ENCODE measurements at places on chromosomes 12 and 14. TPM values are rescaled to one million over a fixed set of nuclear protein-coding genes. Genes with fewer than 3 reads are reported as not detected.
A peak's percentile ranks its signal among the peaks of the same experiment; 100 is the strongest.

- no peak for DNase-seq
- H3K27me3 ChIP-seq, result peaks cover 4% of the 10 kb centered on the region
- no peak overlapping the region for H3K4me3 ChIP-seq
Observed at GRCh38 chr14:101184104-101184455, 280.6 kb upstream of the RTL1 start.

DNA sequence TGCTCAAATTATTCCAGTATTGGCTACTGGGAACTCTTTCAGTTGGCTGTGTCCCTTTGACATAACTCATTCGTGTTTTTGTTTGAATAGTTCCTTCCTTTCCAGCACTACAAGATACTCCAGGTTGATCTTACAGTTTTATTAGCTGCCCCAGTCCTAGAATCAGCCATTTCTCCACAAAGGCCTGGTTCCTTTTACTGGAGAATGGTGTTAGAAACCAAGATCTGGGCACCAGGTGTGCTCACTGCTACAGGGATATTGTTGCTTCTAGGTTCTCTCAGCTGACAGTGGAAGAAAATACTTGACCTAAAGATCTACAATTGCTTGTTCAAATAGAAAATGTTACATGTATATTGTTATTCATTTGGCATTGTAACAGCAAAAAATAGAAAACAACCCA lies 21.9 kb downstream of the CDK17 start:
- no peak overlapping the region for H3K4me3 ChIP-seq
- no peaks in the 10 kb centered on the region for H3K36me3 ChIP-seq
- no peak overlapping the region for H3K27ac ChIP-seq

DNA sequence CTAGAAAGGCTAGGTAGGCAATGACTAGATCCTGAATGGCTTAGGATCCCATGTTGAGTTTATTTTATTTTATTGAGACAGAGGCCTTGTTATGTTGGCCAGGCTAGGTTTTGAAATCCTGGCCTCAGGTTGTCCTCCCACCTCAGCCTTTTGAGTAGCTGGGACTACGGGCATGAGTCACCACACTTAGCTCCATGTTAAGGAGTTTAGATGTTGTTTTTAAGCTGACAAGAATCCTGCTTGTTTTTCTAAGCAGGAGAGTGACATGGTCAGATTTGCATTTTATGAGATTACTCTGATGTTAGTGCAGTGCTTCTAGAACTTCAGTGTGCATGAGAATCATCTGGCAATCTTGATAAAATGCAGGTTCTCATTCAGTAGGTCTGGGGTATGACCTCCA lies 14.5 kb downstream of the CCDC198 start:
- no peaks in the 10 kb centered on the region for H3K4me1 ChIP-seq
- no peak overlapping the region for H3K4me3 ChIP-seq
- no peak for DNase-seq
- H3K27ac ChIP-seq, result no peak overlapping the region
- no peaks in the 10 kb centered on the region for H3K36me3 ChIP-seq
- no peaks in the 10 kb centered on the region for H3K27me3 ChIP-seq

GRCh38 chr12:66035288-66035966 lies 95.1 kb downstream of the LLPH start:
- H3K4me3 ChIP-seq, result no peak overlapping the region
- H3K27me3 ChIP-seq, result no peaks in the 10 kb centered on the region
- H3K4me1 ChIP-seq, result peaks cover 11% of the 10 kb centered on the region
- no peak for DNase-seq

DNA sequence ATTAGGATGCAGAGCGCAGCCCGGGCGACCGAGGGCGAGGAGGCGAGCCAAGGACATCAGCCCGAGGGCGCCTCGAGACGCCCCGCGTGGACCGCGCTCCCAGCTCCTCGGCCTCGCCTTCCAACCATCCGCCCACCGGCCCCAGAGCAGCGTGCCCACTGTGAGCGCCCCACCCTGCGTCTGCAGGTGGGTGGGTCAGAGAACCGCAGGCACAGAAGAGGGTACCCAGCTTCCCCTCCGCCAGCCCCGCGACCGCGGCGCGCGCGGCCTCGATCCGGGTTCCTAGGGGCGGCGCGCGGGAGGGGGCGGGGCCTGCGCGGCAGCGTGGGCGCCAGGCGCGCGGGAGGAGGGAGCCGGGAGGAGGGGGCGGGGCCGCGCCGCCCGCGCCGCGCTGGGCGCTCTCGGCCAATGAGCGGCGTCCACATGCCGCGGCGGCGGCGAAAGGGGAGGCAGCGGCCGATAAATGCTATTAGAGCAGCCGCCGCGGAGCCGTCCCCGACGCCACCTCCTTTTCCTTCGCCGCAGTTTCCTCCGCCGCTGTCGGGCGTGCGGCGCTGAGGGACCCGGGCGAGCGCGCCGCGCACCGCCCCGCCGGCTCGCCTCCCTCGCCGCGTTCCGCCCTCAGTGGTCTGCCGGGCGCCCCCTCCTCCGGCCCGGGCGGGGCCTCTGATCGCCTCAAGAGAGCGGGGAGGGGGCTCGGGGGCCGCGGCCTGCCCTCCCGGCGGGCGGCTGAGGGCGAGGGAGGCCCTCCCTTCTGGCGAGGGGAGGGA lies at the start of gene ATP2A2:
ATP2A2 (plus strand) TSS at position 469 of the 770 bp plus-strand sequence. CDS start 543 bp downstream, outside the sequence.
- no peaks in the 10 kb centered on the region for H3K27me3 ChIP-seq
- H3K36me3 ChIP-seq, result peaks cover 31% of the 10 kb centered on the region
- DNase-seq, result peak; percentile 96
- H3K4me3 ChIP-seq, result peak within 1 kb of the TSS; percentile 96
- H3K4me1 ChIP-seq, result peaks cover 48% of the 10 kb centered on the region
- H3K27ac ChIP-seq, result peak within 1 kb of the TSS; percentile 100

DCN gene
- 449 TPM for total RNA-seq

KCNK13 gene
- total RNA-seq, result 6.6 TPM

DNA sequence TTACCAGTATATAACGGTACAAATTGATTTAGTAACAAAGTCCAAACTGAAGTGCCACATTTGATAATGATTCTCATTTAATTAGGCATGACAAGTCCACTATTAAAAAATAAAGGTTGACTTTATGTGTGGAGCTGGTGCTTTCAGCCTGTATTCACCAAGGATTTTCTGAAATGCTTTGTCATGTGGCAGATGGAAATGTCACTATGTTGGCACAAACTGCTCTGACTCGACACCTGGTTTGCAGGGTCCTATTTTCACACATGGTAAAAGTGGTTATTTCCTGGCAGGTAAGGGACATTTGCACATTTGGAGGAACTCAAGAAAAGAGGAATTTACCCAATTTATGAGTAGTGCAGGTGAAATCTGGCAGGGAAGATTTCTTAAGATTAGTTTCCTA lies 572.6 kb upstream of the MDGA2 start:
- no peak overlapping the region for H3K4me3 ChIP-seq
- H3K4me1 ChIP-seq, result no peaks in the 10 kb centered on the region
- no peak for DNase-seq
- no peaks in the 10 kb centered on the region for H3K36me3 ChIP-seq
- no peak overlapping the region for H3K27ac ChIP-seq
- no peaks in the 10 kb centered on the region for H3K27me3 ChIP-seq

B3GNT4 gene
- not detected for total RNA-seq

DNA sequence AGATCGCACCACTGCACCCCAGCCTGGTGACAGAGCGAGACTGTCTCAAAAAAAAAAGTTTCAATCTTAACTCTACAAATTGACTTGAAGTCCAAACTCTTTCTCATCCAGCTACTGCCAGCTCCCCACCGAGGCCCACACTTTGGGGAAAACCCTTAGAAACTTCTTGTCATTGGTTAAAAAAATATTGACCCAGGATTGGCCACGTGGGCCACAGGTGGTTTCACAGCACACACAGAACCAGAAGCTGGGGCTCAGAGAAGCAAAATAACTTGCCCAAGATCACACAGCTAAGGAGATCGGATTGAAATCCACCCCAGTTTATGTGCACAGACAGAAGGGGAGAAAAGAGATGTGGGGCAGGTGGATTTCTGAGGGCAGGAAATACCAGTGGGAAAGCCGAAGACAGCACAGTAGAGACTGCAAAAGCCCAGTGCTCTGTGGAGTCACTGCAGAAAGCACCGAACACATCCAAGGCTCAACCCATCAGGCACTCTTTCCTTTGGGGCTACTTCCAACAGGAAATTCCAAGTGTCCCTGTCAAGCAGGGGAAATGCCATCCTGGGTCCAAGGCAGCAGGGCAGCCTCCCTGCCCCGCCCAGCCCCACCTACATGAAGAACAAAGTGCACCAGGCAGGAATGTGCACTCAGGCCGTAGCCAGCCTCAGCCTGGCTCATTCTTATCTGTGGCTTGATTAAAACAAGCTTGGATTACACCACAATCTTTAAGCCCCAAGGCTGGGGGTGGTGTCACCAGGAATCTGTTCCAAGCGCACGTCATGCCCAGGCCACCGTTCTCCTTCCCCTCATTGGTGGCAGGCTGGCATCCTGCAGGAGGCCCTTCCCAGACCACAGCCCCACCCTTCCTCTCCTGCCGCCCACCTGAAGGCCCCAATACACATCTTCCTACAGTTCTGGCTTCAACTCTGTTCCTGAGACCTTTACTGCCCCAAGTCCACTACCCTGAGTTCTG lies 72.5 kb downstream of the ITPK1 start:
- H3K4me1 ChIP-seq, result peaks cover 73% of the 10 kb centered on the region
- H3K27ac ChIP-seq, result peak overlapping the region; percentile 89
- H3K4me3 ChIP-seq, result no peak overlapping the region
- H3K36me3 ChIP-seq, result no peaks in the 10 kb centered on the region

GRCh38 chr12:19962192-19962591 lies 406.1 kb upstream of the PDE3A start:
- H3K4me1 ChIP-seq, result no peaks in the 10 kb centered on the region
- peak; percentile 36 for DNase-seq
- H3K36me3 ChIP-seq, result no peaks in the 10 kb centered on the region
- H3K27ac ChIP-seq, result no peak overlapping the region
- no peak overlapping the region for H3K4me3 ChIP-seq

GRCh38 chr14:22657861-22658260 lies 13.7 kb upstream of the OR6J1 start:
- H3K27ac ChIP-seq, result no peak overlapping the region
- no peaks in the 10 kb centered on the region for H3K27me3 ChIP-seq
- no peak overlapping the region for H3K4me3 ChIP-seq

BMP4 gene
- total RNA-seq, result 7.4 TPM

PRICKLE1 gene
- 21.1 TPM for total RNA-seq

DNA sequence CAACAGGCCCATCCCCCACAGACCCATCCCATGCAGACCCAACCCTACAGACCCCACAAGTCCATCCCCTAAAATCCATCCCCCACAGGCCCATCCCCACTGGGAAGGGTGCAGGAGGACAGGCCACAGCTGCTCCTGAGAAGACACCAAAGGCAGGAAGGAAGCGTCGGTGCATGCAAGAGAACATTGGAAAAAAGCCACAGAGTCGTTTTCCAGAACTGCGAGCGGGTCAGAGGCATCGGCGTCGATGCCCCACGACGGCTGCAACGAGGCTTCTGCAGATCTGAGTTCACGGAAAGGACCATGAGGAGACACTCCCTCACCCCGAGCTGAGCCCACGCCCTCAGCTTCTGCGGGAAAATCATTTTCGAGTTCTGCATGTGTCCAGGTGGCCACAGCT lies 59.6 kb upstream of the GALNT9 start:
- H3K27ac ChIP-seq, result no peak overlapping the region
- H3K4me1 ChIP-seq, result no peaks in the 10 kb centered on the region
- H3K27me3 ChIP-seq, result peaks cover 22% of the 10 kb centered on the region
- no peak for DNase-seq
- H3K36me3 ChIP-seq, result no peaks in the 10 kb centered on the region

All from heart left ventricle (tissue), 16 donors.